Stimulated activated naive CD8-positive, alpha-beta T cell treated with anti-CD3 and anti-CD28 coated beads, Interleukin-15, Interleukin-2, amounts not matched to agents 100 U/mL and 50 U/mL, for 24 hours (primary cell): ENCODE measurements at places on chromosomes 11 and 22.
A peak's percentile ranks its signal among the peaks of the same experiment; 100 is the strongest.

GRCh38 chr11:62880231-62880802 is 379 bp upstream of the SLC3A2 start:
- DNase-seq = peak; percentile 60

- DNase-seq = peak; percentile 80
These were observed 20.2 kb downstream of the FADS3 start for GRCh38 chr11:61871158-61871597.

- no peak for DNase-seq
These were observed 351.8 kb downstream of the CASP12 start for GRCh38 chr11:104546501-104546900.

DNA sequence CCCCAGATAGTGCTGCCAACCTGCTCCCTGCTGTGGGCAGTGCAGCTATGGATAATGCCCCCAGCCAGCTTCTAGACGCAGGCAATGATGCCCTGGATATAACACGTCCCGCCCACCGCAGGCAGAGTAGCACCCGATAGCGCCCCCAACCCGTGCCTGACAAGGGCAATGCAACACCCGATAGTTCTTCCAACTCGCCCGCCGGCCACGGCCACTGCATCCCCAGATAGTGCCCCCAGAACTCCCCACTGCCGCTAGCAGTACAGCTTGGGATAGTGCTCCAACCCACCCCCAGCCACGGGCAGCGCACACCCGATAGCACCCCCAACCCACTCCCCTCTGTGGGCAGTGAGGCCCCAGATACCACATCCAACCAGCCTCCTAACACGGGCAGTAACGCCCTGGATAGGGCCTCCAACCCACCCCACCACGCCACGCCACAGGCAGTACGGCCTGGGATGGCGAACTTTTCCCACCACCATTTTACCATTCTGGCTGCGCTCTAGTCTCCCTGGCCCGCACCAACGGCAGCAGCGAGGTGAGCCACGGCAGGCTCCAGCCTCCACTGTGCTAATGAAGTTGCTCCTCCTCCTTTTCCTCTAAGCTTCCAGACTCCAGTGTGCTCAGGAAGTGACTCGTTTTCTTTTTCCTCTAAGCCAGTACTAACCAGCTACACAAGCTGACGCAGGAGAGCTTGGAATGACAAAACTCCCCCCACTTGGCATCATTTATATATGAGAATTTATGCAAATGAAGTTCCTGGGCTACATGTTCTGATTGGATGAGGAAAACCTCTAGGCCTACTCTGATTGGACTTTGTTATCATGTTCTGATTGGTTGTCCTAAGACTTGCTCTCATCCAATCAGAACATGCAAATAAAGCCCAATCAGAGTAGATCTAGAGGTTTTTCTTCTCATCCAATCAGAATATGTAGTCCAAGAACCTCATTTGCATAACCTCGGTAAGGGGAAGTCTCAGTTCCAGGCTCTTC is 3.0 kb upstream of the RFPL3 start:
- no peak for DNase-seq

- no peak for DNase-seq
These were observed 19.4 kb upstream of the MALAT1 start for GRCh38 chr11:65479184-65480145.

- DNase-seq = no peak
These were observed 94.5 kb downstream of the CADM1 start for GRCh38 chr11:115409691-115410220.

GRCh38 chr22:44020981-44021380 is 3.1 kb upstream of the PARVB start:
- no peak for DNase-seq

DNA sequence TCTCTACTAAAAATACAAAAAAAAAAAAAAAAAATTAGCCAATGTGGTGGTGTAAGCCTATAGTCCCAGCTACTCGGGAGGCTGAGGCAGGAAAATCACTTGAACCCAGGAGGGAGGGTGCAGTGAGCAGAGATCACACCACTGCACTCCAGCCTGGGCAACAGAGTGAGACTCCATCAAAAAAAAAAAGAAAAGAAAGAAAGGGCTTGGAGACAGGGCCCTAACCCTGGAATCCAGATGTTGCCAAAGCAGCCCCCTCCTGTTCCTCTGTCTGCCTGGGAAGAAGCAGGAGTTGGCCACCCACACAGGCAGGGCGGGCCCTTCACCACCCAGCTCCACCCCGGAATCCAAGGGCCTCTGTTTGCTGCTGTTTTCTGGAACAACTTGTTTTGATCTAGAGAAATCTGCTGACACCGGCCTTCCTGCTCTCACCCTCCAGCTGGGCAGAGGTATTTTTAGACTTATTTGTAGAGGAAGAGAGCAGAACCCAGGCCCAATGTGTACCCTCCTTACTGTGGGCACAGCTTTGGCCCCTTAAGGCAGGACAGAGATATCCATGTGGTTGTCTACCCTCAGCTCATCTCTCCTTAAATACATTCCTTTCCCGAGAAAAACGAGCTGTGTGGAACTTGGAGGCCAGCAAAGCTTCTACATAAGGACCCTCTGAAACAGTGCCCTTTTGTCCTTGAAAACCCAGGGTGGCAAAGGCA is 2.7 kb upstream of the NEAT1 start:
- peak; percentile 77 for DNase-seq
